T-helper 22 cell (primary cell): ENCODE measurements at places on chromosomes 7 and 10.

- no peak for DNase-seq
Measured at GRCh38 chr10:132591166-132591971, 53.8 kb downstream of the INPP5A start.

DNA sequence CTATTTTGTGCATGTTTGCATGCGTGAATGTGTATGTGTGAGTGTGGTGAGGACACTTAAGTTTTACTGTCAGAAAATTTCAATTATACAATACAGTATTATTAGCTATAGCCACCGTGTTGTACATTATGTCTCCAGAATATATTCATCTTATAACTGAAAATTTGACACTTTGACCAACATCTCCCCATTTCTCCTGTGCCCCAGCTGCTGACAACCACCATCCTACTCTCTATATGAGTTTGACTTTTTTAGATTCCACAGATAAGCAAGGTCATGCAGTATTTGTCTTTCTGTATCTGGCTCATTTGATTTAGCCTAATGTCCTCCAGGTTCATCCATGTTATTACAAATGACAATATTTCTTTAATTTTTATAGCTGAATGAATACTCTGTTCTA is 195.0 kb downstream of the GPR37 start:
- no peak for DNase-seq

DNA sequence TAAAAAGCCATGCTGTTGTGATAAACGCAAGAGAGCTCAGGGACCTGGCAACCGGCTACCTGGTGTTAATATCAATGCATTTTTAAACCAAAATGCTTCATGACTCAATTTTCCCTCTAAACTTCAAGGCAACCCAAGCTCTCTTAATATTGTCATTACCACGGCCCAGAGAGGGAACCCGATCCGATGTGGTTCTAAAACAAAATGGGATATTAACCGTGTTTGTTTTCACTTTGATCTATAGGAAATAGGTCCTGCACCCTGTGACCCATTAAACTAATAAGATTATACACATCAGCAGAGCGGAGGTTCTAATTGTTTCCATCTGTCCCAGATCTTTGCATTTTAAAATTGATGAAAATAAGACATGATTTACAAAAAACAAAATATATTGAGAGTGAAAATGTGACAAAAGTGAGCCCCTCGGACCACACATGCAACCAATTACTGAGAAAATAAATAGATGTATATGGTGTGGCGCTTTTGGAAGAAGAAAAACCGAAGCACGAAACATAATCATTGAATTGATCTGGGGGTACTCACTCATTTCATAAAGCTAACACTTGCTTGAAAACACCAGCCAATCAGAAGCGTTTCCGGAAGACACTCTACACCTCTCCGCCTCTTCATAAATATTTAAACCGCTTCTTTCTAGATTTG is 290.3 kb upstream of the NFE2L3 start:
- DNase-seq: no peak

DNA sequence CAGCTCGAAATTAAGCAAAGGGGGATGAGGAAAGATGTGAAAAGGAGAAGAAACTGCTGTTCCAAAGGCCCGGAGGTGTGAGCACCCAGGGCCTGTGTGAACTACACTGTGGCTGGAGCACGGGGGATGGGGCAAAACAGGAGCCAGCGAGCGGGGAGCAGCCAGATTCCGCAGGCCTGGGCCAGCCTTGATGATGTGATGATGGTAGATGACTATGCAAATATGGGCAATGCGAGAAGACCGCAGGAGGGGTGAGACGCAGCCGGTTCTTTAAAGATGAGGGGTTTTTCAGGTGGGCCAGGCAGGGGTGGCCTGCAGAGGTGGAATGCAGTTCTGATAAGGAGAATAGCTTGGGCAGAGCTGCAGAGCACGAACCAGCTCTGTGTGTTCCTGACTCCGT is 61.5 kb downstream of the LANCL2 start:
- no peak for DNase-seq

- DNase-seq: no peak
Measured at GRCh38 chr7:149302865-149303264, 40.9 kb downstream of the ZNF783 start.

DNA sequence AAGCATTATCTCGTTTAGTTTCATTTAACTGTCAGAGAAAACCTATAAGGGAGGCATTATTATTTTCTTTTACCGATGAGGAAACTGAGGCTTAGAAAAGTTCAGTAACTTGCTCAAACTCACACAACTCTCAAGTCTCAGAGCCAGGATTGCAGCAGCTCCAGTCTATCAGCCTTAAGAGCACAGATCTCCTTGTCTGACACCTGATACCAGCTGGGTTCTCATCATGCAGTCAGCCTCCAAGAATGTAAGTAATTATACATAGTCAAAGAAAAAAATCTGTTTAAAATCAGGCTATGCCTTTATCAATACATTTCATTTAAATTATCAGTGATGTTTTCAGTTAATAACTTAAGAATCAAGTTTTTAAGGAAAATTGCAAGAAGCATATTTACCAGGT is 236.6 kb upstream of the TCF7L2 start:
- no peak for DNase-seq

- DNase-seq: no peak
Measured at GRCh38 chr10:129605986-129606518, 139.0 kb downstream of the MGMT start.

DNA sequence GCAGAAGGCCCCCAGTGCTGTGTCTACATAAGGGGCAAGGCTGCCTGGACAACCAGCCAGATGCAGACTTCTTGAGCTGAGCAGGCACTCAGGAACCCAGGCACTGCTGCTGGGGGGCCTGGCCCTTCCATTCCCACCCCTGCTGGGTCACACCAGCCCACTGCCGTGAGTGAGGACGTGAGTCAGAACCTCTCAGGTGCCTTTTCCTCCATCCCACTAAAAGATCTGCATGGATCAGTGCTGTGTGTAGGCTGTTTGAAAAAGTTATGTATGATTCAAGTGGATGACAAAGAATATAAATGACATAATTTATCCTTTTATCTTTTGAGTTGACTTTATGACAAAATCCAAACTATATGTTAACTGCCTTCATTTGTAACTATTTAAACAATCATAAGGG is 499.3 kb downstream of the INHBA start:
- DNase-seq: no peak

- no peak for DNase-seq
Measured at GRCh38 chr7:1131471-1132265, 28.3 kb downstream of the ZFAND2A start.
